ENCODE measurements at places on chromosomes 1 and 21.

DNA sequence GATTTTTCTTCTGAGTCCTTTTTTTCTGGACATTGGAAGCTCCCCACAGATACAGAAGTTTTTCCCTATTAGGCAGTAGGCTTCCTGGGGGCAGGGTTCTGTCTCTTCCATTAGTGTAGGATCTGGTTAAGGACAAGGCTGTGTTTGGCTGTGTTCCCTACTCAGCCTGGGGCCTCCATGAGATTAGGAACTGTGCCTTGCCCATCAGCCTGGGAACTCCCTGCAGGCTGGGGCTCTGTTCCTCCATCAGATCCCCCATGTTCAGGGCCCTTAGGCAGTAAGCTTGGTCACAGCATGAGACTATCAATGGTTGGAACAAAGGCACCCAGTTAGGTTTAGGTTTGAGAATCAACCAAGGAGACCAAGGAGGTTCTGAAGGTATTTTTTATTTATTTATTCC lies 22.7 kb downstream of the NAV1 start:
- DNase-seq, result no peak

- no peak for DNase-seq
These were observed 22.1 kb upstream of the CASZ1 start for GRCh38 chr1:10818262-10819197.

GRCh38 chr1:117527566-117528102 lies 78.2 kb upstream of the TENT5C start:
- DNase-seq, result no peak

GRCh38 chr1:66143651-66144050 lies 351.0 kb downstream of the PDE4B start:
- DNase-seq, result no peak

- no peak for DNase-seq
These were observed 13.9 kb downstream of the ADAM30 start for GRCh38 chr1:119882132-119883049.

DNA sequence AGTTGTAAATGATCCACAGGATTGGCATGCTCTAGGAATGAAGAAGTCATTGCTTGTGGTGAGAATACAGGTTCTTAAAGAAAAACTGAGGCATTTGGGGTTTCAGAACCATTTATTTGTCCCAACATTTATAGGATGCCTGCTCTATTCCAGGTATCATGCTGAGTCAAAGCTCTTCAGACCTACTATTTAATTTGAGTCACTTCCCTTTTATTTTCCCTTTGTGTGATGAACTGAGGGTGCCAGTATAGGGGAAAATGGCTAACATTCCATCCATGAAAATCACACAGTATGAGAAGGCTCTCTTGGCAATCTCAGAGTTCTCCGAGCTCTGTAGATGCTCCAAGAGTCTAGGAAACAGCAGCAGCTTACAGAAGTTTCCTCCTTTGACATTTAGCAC lies 110.4 kb downstream of the RNF220 start:
- no peak for DNase-seq

- DNase-seq, result no peak
These were observed 829 bp downstream of the KCNE1 start for GRCh38 chr21:34511181-34511580.

DNA sequence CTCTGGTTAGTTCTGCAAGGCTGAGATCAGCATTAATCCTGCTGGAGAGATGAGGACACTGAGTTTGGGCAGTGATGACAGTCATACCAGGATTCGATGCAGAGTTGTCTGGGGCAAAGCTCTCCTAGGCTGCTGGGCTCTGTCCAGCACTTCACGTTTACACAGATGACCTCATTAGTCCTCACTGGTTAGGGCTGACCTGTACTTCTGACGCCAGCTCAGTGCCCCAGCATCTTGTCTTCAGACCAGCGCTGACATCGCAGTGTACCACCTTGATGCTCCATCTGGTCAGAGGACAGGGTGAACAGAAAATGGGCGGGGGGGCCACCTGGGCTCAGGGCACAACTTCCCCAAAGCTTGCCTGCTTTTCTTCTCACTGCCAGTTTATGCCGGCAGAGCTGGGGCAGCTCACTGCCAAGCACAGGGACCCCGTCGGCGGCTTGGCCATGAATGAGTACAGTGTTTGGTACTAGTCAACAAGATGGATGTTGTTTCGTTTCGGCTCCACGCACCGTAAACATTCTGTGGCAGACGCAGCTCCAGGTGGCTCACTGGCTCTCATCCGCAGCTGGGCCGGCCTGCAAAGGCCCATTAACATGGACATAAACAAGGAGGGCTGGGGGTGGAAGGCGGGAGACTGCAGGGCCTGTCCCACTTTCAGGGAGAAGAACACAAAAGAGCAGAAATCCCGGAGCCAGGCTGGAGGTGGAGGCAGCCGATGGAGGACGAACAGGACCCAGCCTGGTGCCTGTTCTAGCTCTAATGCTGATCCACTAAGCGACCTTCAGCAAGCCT lies 118.7 kb downstream of the GLIS1 start:
- no peak for DNase-seq

DNA sequence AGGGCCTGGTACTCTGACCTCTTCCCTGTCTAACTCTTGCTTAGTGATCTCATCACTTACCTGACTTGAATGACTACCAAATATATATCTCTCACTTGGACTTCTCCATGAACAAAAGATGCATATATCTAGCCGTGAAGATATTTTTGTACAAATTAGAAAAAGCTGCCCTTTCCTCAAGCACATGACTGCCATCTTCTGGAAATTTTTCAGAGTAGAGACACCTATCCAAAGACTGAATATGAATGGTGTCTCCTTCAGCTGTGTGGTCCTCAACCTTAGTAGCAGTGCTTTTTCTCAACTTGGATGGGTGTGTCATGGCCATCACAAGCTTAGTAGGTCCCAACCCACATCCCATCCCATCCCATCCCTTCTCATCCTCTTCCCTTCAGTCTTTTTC lies 142.3 kb downstream of the DNM3 start:
- no peak for DNase-seq

DNA sequence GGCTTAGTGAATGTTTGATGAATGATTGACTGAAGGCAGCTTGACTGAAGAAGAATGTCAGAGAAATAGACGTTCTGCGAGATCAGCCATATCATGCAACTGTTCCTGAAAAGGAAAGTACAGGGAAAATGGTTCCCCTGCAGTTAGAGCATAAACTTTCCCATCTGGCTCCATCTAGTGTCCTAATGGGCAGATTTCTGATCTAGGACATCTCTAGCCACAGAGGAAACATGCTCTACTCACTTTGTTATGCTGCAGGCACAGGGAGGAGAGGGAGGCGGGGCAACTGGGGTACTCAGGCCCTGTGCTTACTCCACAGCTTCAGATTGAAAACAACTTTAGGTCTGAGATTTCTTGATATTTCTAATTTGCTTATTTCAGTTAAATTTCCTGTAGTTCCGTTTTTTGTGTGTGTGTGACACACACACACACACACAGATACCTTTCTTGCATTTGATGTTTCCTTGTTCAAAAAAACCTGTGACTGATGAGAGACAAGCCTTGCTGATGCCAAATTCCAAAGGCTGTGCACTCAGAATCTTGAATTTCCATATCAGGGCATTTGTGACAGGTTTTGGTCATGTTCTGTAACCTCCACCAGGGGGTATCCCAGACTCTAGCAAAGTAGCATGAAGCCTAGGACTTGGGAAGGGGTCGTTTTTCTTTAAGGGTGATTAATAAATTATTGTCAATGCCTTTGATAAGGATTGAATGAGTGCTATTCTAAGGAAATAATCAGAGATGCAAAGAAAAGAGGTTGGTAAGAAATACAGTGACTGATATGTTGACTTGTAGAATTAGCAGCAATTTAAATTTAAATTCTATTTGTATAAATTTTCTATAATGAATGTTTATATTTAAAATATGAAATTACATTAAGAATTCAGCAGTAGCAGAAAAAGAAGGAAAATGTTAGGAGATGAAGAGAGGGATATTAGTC lies 139.7 kb upstream of the BEND5 start:
- no peak for DNase-seq

DNA sequence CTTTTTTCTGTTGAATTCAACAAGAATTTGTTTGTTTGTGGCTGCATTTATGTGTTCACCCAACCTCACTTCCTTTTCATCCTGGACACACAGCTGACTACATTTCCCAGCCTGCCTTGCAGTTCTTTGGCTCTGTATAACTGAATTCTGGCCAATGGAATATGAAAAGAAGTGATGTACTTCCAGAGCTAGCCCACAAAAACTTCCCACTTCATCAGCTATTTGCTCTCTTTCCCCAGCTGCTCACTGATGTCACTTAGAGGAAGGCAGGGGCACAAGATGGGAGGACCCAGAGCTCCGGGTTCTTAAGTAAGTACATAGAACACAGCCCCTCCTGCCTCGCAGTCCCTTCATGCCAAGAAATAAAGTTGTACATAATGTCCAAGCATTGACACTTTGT lies 235.0 kb upstream of the FGGY start:
- DNase-seq, result no peak

DNA sequence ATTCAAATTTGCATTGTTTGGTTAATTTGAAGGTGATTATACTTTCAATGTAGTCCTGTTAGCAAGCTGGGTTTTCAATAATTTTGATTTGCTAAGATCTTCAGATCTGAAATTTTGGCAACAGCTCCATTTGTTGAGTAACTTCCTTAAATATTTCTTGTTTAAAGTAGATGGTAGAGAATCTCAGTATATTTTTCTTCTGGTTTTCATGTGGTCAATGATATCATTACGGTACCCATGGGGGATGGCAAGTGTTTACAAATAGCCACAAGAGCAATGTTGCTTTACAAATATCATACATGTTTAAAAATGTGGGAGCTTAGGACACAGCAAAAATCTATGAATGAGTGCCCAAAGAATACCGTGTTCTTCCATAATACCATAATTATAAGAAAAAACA lies 175.9 kb downstream of the IFI44 start:
- no peak for DNase-seq

Data from stimulated activated CD8-positive, alpha-beta memory T cell treated with anti-CD3 and anti-CD28 coated beads, Interleukin-12 subunit alpha, Interleukin-12 subunit beta, amount 100 ng/mL, for 1 hour (primary cell).